Amniotic stem cell (primary cell): ENCODE measurements at places on chromosomes 5 and 9.

DNA sequence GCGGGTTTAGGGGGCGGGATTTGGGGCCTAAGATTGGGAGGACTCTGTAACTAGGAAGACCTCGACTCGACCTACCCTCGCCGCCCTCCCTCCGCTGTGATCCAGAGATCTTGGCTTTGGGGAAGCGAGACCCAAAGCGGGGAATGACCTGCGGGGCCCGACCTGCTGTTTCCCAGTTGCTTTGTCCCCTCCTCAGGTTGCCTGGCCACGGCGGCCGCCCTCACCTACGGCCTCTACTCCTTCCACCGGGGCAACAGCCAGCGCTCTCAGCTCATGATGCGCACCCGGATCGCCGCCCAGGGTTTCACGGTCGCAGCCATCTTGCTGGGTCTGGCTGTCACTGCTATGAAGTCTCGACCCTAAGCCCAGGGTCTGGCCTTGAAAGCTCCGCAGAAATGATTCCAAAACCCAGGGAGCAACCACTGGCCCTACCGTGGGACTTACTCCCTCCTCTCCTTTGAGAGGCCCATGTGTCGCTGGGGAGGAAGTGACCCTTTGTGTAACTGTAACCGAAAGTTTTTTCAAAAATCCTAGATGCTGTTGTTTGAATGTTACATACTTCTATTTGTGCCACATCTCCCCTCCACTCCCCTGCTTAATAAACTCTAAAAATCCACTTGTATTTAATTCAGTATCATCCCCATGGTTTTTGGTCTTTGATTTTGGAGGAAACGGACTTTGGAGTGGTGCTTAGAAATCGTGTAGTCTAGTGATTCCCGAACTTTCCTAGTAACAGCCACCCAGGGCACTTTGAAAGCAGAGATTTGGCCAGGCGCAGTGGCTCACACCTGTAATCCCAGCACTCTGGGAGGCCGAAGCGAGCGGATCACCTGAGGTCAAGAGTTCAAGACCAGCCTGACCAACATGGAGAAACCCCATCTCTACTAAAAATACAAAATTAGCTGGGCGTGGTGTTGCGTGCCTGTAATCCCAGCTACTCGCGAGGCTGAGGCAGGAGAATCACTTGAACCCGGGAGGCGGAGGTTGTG lies 878 bp downstream of the HIGD2A start:
- DNase-seq = no peak

DNA sequence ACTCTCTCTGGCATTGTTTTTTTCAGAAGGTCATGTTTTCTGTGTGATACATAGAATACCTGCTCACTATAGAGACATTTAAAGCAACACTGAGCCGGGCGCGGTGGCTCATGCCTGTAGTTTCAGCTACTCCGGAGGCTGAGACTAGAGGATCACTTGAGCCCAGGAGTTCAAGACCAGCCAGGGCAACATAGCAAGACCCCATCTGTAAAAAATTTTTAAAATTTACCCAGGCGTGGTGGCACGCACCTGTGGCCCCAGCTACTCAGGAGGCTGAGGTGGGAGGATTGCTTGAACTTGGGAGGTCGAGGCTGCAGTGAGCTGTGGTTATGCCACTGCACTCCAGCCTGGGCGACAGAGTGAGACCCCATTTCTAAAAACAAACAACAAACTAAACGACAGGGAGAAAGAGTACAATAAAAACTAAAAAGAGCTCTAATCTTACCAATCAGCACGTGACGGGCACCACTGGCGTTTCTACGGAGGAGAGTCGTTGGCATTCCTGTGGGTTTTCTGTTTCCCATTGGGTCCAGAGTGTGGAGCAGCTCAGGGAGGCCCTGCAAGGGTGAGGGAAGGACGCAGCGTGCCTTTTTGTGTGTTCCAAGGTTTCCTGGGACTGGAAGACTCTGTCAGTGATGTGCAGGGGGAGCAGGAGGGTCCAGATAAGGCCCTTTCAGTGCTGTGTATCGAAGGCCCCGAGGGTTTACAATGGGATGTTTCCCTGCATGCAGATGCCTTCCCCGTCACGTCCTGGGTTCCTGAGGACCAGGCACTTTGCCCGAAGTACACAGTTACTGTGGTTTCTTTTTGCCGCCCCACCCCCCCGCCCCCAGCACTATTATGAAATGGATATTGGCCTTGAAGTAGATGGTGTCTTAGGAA lies 7.2 kb upstream of the RNU6ATAC start:
- no peak for DNase-seq

GRCh38 chr5:88952344-88952743 lies 69.4 kb upstream of the MEF2C start:
- no peak for DNase-seq

- no peak for DNase-seq
Observed at GRCh38 chr9:14863402-14863801, 46.8 kb downstream of the FREM1 start.

DNA sequence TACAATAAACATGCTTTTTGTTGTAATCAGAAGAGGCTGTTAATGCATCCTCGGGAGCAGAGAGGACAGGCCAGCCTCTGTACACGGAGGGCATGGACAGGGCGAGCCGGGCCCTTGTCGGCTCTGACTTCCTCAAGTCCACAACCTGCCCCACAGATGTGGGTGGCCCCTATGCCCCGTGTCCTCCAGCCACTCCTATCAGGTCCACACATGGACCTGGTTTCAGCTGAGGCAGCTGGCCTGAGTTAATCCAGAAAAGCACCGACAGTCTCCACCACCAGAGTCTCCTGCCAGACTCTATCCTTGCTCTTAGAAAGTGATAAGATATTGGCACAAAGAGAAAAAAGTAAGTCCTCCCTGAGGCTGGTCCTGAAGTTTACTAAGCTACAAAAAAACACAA lies 52.4 kb upstream of the PHYKPL start:
- DNase-seq = no peak

DNA sequence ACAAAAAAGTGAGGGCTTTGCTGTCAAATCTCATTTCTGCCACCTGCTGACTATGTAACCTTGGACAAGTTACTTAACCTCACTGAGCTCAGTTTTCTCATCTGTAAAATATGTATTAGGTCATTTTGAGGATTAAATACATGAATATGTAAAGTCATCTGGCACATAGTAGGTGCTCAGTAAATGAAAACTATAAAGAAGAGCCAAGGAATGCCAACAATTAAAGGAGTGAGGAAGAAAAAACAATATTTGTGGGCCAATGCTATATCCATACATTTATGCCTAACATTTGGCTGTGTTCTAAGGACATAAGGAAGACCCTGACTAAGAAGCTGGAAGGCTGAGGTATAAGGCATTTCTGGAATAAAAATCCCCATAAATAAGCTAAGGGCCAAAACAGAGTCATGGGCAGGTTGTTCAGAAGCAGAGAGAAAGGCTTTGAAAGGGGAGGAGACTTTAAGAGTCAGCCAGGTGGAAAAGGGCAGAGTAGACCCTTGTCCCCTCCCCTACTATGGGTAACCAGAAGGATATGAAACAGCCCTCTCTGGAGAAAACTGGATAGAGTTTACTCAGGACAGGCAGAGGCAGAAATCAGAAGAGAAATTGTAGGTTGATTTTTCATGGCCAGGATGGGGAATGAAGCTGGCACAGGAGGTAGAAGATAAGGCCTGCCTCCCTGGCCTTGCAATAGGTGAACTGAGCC lies 47.6 kb upstream of the SIL1 start:
- no peak for DNase-seq

- DNase-seq = no peak
Observed at GRCh38 chr9:108784998-108785397, 70.8 kb downstream of the ACTL7B start.

DNA sequence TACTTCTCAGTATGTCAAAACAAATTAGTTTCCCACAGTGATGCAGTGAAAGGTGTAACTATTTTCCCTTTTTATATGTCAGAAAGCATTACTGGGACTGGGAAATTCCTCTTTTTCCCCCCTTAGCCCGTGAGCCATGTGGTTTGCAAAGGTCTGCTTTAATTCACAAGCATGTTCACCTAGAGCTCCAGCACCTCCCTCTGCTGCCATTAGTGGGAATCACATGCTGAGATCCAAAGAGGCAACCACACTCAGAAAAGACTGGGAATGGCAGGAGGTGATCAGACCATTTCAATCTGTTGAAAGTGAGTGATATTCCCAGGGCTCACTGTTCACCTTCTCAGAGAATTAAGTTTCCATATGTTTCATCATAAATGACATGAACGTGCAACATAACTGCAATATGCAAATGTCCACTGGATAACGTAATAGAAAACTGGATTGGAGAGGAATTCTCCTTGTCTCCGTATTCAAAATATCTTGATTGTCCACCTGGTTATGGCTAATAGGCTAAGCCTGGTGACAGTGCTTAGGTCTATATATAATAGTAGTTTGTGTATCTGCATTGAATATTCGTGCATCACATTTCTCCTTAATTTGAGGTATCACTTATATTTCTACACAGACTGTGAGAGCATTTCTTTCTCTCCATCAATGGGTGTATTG lies 703.5 kb upstream of the WWC1 start:
- DNase-seq = no peak

DNA sequence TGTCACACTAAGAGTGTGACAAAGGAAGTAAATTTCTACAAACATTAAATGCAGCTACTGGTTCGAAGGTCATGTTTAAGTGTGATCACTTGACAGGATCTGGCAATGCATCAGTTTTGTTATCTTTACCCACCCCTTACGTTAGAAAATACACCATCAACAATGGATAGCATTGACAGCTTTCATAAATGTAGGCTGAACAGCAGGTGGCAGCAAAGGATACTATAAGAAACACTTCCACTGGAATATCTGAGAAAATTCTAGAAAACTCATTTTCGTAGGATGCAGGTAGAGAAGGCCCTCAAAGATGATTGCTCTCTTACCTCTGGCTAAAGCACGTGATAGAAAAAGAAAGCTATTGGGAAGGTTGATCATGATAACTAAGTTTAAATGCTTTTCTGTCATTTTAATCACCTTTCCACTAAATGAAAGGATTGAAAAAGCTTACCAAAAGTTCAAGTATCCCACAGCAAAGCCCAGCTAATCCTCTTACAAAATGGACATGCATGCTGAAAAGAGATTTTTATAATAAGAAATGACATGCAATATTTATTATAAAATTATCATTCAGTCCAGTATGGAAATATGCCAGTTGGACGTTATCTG lies 292.5 kb downstream of the PARP8 start:
- peak; percentile 27 for DNase-seq

DNA sequence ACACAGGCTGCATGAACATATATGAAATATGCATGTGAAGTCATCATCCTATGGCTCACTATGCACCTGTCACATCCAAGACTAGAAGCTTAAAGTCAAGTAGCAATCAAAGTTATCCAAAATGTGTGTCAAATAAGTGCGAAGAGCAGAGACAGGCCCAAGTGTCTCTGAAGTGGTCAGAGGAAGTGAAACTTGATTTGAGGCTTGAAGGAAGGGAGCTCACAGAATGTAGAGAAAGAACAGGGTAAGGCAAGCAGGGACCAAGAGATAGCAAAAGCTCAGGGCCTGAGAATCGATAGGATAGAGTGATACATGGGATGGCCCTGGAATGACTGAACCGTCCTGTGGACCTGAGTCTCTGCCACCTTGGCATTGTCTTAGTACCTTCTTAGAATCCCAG lies 274.3 kb upstream of the TRPC7 start:
- no peak for DNase-seq

- DNase-seq = no peak
Observed at GRCh38 chr5:159163027-159163700, 46.2 kb downstream of the RNF145 start.

GRCh38 chr9:127634698-127635097 lies 22.6 kb downstream of the STXBP1 start:
- no peak for DNase-seq

DNA sequence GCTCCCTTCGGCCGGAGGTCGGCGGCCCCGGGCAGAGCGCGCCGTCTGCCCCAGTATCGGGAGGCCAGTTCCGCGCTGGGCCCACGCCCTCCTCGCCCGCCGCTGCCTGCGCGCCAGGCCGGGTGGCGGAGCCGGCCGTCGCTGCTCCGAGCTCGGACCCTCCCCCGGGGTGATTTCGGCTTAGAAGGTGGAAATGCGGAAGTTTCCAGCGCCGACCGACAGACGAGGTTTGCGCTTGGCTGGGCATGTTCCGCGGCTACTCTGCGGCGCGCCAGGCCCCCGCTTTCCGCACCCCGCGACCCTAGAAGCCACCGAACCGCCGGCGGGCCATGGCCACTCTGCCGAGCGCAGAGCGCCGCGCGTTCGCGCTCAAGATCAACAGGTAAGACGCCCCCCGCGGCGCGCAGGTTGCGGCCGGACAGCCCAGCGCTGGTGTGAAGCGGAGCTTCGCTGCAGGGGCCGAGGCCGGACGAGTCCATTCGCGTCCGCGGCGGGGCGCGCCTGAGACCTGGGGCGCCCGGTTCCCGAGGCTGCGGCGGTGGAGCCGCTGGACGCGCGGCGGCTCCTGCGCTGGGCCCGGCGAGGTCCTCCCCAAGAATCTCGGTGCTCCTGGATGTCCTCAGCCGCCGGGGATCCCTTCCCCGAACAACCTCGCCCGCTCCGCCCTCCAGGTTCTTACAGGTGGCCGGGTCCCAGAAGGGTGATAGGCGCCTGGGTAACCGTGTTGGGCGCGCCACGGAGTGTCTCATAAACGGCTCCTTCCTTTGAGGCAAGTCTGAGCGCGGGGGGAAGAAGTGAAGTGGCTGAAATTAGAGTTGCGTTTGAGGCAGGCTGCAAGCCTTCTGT lies at the start of gene DOCK8:
Gene DOCK8, plus strand, starts transcription at position 218 of the 846 bp plus-strand sequence. Its CDS starts 112 bp downstream, at position 330.
- no peak for DNase-seq

DNA sequence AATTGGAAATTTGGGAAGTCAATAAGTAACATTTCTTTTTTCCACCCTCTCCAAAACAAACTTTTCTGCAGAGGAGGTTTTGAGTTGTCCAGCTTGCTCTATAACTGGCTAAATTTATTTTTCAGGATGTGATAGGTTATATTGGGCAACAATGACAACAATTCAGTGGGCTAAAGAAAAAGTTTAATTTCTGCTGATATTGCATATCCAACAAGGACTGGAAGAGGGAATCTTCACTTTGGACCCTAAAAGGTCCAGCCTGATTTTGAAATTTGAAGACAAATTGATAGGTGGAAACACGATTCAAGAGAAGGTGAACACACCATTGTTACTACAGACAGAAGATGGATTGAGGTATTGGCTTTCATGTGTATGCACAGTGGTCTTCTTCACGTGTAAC lies 393.1 kb downstream of the BRINP1 start:
- DNase-seq = no peak

GRCh38 chr9:36450110-36450732 lies 50.2 kb upstream of the RNF38 start:
- DNase-seq = no peak

- no peak for DNase-seq
Observed at GRCh38 chr5:90289837-90290236, 119.7 kb downstream of the CETN3 start.

DNA sequence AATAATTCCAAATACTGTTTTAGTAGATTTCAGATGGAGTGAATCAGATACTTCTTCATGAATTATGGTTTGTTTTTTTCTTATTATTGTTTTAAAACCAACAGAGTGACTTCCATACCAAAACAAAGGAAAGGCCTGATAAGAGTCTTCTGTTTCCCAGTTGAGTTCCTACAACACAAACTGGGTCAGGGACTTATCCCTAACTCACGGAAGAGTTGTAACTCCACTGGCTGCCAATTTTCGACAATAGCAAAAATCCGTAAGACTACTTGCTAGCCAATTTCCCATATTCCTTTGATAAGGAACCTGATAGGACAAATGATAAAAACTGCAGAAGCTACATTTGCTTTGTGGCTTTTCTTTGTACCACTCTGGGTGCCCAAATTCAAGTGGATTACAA lies 219.2 kb downstream of the AP3B1 start:
- no peak for DNase-seq

GRCh38 chr9:129237164-129237611 lies 59.1 kb upstream of the IER5L start:
- DNase-seq = peak; percentile 44
